Heart left ventricle (tissue), 16 donors: ENCODE measurements at places on chromosomes 16 and 17.

DNA sequence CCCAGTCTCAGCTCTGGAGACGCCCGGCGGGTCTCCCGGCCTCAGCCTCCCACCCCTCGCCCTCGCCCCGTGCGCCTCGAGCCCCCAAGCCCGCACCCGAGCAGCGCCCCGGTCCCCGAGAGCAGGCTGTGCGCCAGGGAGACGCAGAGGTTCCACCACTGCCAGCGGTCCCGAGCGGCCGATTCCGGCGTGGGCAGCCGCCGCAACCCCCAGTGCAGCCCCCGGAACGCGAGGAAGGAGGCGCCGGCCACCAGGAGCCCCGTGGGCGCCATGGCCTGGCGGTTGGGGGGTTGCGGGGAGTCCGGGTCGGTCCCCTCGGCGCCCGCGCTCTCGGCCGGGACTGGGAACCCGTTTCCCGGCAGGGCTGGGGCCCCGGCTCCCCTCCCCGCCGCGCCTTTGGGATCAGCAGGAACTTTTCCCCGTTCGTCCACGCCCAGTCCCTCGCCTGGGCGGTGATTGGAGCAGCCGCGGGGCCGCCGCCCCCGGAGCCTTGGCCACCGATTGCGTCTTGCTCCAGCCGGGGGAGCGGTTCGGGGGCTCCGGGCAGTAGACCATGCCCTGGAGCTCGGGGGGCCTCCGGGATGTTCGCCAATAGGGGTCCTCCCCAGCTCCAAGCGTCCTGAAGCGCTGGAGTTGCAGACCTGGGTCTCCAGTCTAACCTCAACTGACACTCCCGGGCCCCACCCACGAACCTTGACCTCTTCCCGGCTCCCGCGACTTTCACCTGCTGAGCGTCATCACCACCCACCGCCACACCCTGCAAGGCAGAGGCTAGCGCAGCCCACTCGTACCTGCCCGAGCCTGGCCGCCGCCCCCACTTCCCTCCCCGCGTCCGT lies at the start of gene TLCD2:
Gene TLCD2, minus strand, starts transcription at position 407 of the 836 bp plus-strand sequence. Its CDS starts 135 bp downstream, at position 272.
- DNase-seq, result peak; percentile 88

GRCh38 chr16:23771027-23771426 lies 16.2 kb downstream of the CHP2 start:
- no peak for DNase-seq

GRCh38 chr17:32962320-32962711 lies 29.3 kb upstream of the SPACA3 start:
- no peak for DNase-seq

DNA sequence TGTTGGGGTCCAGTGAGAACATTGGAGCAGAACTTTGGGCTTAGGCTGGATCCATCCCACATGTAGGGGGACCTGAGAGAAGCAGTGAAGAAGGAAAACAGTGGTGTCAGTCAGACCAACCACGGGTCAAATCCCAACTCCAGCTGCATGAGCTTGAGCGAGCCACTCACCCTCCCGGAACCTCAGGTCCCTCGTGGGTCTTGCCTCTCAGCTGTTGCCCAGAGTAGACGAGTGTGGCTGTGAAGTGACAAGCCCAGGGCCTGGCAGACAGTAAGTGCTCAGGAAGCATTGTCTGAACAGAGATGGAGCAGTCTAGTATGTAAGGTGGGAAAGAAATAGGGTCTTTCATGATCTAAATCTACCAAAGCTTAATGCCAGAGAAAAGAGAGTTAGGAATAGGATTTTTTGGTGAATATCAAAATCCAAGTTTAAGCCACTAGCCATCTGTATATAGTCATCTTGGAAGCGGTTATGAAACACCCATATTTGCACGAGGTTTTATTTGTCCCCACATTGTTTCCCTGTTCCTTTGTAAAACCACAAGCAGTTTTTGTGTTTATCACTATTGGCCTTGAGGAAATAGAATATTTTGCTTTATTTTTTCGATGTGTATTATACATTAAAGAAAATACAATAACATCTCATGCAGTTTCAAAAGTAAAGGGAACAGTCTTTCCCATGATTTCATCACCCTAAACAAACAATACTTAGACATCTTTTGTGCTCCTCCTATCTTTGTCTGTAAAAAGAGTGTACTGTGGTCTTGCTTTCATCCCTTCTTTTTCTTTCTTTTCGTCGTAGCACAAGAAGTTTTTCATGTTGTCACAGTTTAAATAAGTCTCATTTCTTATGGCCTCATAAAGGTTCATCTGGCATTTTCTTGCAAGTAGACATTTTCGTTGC lies 112.0 kb downstream of the CLEC16A start:
- no peak for DNase-seq

DNA sequence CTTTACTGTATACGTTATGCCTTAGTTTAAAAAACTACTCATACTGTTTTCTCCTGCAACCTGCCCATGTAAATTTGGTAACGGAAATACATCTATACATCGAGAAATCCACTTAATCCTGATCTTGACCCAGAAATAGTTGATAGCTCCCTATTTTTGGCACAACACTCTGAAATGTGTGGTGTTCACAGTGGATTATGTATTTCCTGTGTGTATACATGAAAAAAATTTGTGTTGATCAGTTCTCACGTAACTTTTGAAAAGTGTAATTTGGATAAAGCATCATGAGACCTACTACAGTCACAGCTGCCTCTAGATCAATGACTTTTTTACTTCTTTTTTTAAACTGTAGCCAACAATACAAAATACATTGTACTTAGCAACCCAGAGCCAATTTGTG lies 90.7 kb downstream of the VMP1 start:
- DNase-seq, result no peak

DNA sequence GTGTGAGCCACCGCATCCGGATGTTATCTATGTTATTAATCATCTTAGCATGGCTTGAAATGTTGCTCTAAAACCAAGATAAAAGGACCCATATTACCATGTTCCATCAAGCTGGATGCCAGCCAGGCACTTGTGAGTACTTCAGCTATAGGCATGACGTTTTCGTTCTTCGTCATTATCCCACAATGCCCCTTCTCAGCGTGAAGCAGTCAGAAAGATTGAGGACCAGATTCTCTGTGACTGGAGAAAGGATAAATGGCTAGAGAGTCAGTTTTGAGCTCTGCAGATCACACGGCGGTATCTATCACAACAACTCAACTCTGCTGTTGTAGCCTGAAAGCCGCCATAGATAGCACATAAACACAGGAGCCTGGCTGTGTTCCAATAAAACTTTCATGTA lies 29.8 kb upstream of the LCMT1 start:
- no peak for DNase-seq

- DNase-seq, result peak; percentile 86
Observed at GRCh38 chr16:31471875-31472708, at the start of gene TGFB1I1. TGFB1I1 (plus strand) TSS chr16:31472152; CDS start chr16:31472189, 37 bp downstream.

DNA sequence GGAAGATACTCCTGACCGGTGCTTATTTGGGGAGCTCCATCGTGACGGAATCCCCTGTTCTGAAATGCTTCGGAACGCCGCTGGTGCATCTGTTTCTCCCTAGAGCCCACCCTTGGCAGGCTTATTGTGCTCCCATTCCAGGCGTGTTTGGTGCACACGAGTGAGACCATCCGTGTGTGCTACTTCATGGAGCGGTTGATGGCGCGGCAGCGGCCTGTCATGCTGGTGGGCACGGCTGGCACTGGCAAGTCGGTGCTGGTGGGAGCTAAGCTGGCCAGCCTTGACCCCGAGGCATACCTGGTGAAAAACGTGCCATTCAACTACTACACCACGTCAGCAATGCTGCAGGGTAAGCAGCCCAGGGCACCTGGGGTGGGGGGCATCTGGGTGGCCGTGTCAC lies 170.7 kb downstream of the DNAH9 start:
- DNase-seq, result no peak

- no peak for DNase-seq
Observed at GRCh38 chr17:57544401-57544800, 200.7 kb downstream of the CCDC182 start.

GRCh38 chr16:10098991-10099390 lies 83.2 kb downstream of the GRIN2A start:
- DNase-seq, result no peak

- no peak for DNase-seq
Observed at GRCh38 chr16:56606476-56607108, 1.8 kb upstream of the MT2A start.

DNA sequence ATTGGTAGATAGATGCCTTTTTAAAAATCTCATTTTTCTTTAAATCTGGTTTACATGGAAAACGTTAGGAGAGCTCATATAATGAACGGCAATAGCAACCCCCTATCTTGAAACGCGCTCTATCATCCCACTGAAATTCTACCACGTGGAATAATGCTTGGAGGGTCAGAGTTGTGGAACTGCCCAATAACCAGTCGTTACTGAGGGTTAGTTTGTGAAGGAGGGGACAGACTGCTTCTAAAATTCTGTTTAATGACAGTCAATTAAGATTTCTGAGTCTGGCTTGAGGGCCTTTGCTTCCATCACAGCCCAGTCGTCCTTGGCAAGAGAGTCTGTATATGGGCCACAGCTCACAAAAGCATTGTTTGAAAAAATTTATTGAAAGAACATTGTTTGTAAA lies 482 bp downstream of the IRF8 start:
- DNase-seq, result no peak

DNA sequence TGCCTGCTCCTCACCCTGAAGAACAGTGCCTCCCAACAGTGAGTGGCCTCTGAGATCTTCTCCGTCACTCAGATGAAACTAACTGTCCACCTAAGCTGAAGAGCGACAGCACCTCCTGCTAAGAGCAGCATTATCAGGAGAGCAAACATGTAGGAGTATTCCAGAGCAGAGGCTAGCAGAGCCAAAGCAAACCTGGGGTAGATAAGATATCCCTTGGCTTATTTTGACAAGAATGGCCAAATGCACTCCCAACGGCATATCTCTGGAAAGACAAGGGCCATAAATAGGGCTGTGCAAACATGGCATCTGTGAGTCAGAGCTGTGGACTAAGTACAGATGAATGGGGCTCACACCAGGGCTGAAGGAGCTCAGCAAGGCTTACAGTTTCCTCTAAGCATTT lies 96.3 kb downstream of the NDEL1 start:
- DNase-seq, result no peak

- no peak for DNase-seq
Observed at GRCh38 chr17:17609121-17609520, 17.6 kb upstream of the PEMT start.

DNA sequence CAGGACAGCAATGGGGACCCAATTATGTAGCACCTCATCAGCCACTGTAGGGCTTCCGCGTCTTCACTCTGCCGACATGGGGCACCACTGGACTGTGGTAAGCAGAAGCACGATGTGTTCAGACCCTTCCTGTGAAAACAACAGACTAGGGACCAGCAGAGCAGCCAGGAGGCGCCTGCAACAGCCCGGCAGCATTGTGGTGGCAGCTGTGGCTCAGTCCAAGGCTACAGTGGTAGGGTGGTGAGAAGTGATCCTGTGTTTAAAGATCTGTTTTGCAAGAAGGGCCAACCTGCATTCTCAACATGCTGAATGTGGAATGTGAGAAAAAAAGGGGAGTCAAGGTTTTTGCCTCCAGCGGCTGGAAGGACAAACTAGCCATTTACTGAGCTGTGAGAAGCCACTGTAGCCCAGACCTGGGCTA lies 80.8 kb downstream of the GAS7 start:
- no peak for DNase-seq

- peak; percentile 65 for DNase-seq
Observed at GRCh38 chr17:8311131-8311790, 1.2 kb downstream of the ARHGEF15 start.

GRCh38 chr17:56347639-56348038 lies 194.4 kb downstream of the ANKFN1 start:
- no peak for DNase-seq

- peak; percentile 65 for DNase-seq
Observed at GRCh38 chr17:32486701-32487472, at the start of gene CDK5R1. CDK5R1 (plus strand) TSS chr17:32486993; CDS start chr17:32487621, 628 bp downstream.

DNA sequence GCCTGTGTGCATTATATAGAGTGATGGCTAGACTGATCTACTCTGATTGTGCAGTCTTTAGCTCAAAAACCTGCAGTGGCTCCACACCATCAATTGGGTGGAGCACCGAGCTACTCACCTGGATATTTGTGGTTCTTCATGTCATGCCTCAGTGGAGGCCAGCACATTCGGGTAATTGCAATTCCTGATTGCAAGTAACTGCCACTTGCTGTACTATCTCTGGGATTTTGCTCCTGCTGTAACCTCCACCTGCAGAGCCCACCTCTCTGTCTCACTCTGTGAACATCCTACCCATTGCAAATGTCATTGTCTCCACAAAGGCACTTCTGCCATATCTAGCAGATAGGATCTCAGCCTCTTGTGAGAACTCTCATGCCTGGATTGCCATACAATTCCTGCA lies 1.7 kb upstream of the CCL1 start:
- DNase-seq, result no peak

GRCh38 chr16:19574615-19575014 lies 19.1 kb downstream of the VPS35L start:
- DNase-seq, result no peak

- peak; percentile 62 for DNase-seq
Observed at GRCh38 chr16:88655053-88655732, 4.3 kb upstream of the CYBA start.

- no peak for DNase-seq
Observed at GRCh38 chr16:2527071-2527783, 4.0 kb downstream of the CEMP1 start.

DNA sequence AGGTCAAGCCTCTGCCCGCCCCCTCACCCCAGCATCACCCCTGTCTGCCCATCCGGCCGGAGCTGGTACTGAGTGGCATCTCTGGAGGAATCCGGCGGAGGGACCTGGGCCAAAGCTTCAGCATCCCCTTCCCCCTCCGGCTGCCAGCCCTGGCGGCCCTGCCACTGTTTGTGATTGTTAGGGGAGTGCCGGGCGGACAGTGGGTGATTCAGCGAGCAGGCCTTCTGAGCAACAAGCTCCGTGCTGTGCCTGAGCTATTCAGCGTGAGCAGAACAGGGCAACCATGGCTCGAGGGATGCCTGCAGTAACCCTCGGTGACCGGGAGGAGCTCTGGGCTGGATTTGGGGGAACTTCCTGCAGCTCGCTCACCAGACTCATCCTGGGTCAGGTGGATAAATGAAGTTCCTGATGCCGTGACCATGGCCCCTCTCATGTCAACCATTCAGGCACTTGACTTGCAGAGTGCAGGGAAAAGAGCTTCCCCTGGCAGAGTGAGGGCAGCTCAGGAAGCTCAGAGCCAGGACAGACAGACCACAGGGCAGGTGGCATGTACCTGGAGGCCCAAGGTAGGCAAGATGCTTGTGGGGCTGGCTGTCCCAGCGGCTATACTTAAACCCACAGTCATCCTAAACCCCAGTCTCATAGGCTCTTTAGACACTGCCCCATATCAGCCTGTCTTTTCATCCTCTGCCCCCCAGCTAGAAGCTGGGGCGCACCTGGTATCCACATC lies 24.3 kb upstream of the MLKL start:
- DNase-seq, result no peak
